ENCODE measurements at places on chromosomes 13 and 19.
A peak's percentile ranks its signal among the peaks of the same experiment; 100 is the strongest.

DNA sequence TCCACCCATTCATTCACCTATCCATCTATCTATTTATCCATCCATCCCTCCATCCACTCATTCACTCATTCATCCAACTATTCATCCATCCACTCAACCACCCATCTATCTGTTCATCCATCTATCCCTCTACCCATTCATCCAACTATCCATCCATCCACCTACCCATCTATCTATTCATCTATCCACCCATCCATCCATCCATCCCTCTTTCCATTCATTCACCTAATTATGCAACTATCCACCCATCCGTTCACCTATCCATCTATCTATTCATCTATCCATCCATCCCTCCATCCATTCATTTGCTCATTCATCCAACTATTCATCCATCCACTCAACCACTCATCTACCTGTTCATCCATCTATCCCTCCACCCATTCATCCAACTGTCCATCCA is 54.5 kb downstream of the UNC13A start:
- no peak for DNase-seq

GRCh38 chr13:83620530-83621220 is 261.6 kb downstream of the SLITRK1 start:
- no peak for DNase-seq

GRCh38 chr13:28099396-28100149 is 803 bp downstream of the FLT3 start:
- DNase-seq: no peak

GRCh38 chr13:47220453-47221140 is 323.7 kb upstream of the HTR2A start:
- no peak for DNase-seq

GRCh38 chr13:78045916-78046315 is 127.3 kb upstream of the EDNRB start:
- DNase-seq: no peak

GRCh38 chr13:64057372-64058020 is 2641.8 kb upstream of the PCDH20 start:
- DNase-seq: no peak

- no peak for DNase-seq
These were observed 15.9 kb downstream of the CFD start for GRCh38 chr19:875265-875879.

DNA sequence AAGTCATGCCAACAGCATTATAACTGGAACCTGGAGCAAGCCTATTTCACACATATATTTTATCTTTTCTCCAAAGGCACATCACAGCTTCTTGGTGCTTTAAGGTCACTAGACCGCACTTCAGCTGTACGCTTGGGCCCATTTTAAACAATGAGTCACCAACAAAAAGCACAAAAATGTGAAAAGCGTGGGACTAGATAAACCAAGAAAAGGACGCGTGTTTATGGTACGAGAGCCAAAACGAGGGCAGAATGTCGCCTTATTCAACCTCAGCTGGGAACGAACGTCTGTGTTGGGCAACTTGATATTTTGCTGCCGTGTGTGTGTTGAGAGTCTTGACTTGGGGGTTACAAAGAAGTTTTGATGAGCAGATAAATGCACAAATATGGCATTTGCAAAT is 9.2 kb upstream of the EHD2 start:
- no peak for DNase-seq

- no peak for DNase-seq
These were observed 20.6 kb upstream of the GTF3A start for GRCh38 chr13:27403727-27404385.

- DNase-seq: peak; percentile 54
These were observed 12.7 kb downstream of the NPAS1 start for GRCh38 chr19:47032171-47032811.

GRCh38 chr19:27393591-27393990 is 1819.4 kb downstream of the UQCRFS1 start:
- DNase-seq: no peak

DNA sequence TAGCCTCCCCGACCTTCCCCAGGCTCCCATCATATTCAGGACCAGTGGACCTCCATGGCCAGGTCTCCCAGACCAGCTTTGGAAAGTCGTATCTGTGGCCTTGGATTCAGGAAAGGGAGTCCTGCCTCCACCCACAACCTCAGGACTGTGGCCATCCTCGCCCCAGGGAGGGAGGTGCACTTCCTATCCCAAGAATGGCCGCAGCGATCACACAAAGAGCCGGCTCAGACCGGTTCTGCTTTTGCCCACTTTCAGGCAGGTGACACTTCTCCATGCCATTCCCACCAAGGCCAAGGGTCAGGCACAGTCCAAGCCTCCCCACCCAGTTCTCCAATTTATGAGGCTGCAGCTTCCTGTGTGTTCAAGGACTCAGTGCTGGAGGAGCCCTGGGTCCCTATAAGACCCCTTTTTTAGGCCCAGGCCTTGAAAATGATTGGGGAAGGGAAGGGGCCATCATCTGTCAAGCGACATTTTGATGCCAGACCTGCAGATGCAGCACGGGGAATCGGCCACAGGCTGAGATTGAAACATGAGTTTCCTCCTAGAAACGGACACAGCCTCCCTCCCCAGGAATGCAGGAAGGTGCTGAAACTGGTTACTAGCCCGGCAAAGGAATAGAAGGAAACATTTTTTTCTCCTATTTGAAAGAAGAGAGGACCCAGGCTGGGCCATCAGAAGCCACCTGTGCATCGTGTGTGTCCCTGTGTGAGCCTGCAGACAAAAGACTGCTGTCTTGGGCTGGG is 65.6 kb upstream of the USE1 start:
- no peak for DNase-seq

DNA sequence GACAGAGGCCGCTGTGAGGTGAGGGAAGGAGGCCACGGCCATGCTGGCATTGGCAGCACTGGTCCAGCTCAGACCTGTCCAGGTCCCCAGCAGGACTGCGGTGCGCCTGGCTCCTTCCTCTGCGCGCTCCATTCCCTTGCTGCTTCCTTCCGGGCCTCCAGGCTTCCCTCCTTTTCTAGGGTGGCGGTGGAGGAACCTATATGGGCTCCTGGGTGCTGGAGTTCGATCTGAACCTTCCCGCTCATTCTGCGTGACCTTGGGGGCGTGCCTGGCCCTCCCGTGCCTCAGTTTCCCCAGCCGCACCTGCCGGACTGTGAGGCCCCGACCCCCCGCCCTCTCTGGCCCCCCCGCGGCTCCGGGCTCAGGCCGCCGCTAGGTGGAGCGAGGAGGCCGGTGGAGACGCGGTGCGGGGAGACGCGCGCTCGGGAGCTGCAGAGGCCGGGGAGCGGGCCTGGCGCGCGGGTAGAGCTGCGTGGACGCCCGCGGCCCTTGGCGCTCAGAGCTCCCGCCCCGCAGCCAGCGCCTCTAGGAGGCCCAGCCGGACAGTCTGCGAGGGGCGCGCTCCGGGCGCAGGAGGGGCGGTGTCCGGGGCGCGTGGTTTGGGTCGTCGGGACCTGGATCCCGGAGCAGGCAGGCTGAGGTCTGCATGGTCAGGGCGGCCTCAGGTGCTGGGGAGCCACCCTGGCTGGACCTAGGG is 29.9 kb downstream of the EFNA2 start:
- peak; percentile 24 for DNase-seq

- DNase-seq: no peak
These were observed 403.5 kb downstream of the FGF9 start for GRCh38 chr13:22074403-22074802.

- no peak for DNase-seq
These were observed 30.7 kb downstream of the PDE4A start for GRCh38 chr19:10450853-10451609.

- no peak for DNase-seq
These were observed 15.1 kb upstream of the CACNG8 start for GRCh38 chr19:53947624-53948023.

GRCh38 chr13:75372517-75372916 is 109.5 kb downstream of the TBC1D4 start:
- no peak for DNase-seq

- no peak for DNase-seq
These were observed 84.5 kb upstream of the ABCC4 start for GRCh38 chr13:95385798-95386197.

- no peak for DNase-seq
These were observed 3.6 kb upstream of the TNFAIP8L1 start for GRCh38 chr19:4635754-4636116.

- no peak for DNase-seq
These were observed 6.2 kb downstream of the XAB2 start for GRCh38 chr19:7622933-7623685.

DNA sequence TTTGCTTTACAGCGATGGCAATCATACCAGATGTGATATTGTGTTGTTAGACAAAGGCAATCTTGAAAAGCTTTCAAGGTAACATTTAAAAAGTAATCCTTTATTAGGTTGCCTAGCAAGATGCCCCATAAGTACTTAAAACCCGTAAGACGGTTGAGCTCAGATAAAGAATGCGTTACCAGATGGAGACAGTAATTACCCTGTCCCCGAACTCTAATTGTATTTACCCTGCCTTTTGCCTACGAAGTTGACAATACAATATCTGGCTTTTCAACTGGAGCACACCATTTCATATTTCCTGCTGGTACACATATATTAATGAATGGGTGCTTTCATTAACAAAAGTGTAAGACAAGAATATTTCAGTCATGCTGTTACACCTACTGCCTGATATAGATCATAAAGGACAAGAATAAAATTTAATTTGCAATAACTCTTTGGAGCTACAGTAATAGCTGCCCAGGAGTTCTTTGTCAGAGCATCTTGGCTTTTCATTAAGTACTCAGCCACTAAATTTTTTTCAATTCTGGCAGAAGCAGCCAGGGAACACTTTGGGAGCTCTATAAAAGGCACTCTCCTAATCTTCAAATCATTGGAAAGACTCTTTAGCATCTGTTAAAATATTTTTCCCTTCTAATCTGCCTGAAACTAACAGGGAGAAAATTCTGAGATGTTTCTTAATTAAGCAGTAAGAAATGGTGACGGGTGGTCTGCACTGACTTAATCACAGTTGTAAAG is 63.8 kb downstream of the DCT start:
- DNase-seq: no peak

GRCh38 chr13:104408733-104409132 is 1342.5 kb upstream of the SLC10A2 start:
- DNase-seq: no peak

GRCh38 chr13:79992111-79992510 is 348.8 kb downstream of the SPRY2 start:
- DNase-seq: no peak

GRCh38 chr19:54352041-54352440 is 12.7 kb downstream of the LAIR1 start:
- no peak for DNase-seq

GRCh38 chr13:46178143-46178542 is 3.8 kb downstream of the LCP1 start:
- DNase-seq: no peak

DNA sequence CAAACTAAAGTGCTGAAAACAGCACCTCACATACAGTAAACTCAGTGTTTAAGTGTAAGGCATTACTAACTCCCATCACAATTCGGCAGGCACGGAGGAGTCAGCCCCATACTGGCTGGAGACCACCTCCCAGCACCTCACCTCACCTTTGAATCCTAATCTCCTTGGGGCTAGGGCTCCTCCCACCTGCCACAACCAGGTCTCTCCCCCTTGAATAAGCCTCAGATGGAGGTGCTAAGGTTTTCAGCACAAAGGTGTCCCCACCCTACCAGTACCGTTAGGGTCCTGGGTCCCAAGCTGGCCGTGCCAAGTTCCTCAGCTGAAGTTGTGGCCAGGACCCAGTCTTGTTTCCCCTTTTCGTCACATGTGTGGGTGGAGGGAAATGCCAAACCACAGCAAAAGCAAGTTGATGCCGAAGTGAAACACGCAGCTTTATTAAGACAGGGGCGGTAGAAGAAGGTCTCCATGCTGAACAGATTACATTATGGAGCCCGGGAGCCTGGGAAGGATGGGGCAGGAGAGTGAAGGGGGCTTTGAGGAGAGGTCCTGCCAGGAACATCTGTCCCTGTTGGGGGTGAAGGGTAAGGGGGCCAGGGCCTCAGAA is at the start of gene IGFLR1:
TSS of gene IGFLR1 (minus strand) at position 332 of the 604 bp plus-strand sequence. CDS start 1,272 bp downstream, outside the sequence.
- peak; percentile 48 for DNase-seq

DNA sequence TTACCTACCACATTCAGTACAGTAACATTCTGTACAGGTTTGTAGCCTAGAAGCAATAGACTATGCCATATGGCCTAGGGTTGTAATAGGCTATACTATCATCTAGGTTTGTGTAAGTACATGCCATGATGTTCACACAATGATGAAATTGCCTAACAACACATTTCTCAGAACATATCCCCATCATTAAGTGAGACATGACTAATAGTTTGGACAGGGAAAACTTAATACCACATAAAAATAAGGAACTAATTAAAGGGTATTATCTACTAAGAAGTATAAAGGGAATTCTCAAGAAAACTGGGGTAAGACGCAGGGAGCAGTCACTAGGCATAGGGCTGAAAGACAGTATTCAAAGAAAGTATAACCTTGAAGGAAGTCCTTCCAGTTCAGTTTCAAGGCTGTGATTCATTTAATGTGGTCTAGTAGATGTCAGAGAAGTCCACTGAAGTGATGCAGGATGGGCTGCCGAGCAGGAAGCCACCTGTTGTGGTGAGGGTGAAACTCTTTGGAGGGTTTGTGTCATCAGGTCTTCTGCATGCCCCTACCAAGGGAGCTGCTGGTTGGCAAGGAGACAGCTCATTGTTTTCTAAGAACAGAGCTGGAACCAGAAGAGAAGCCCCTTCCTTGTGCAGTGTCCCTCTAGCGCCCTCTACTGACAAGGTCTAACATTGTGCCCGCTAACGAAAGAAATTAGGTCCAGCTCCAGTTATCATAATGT is 122.9 kb downstream of the OLFM4 start:
- peak; percentile 15 for DNase-seq

DNA sequence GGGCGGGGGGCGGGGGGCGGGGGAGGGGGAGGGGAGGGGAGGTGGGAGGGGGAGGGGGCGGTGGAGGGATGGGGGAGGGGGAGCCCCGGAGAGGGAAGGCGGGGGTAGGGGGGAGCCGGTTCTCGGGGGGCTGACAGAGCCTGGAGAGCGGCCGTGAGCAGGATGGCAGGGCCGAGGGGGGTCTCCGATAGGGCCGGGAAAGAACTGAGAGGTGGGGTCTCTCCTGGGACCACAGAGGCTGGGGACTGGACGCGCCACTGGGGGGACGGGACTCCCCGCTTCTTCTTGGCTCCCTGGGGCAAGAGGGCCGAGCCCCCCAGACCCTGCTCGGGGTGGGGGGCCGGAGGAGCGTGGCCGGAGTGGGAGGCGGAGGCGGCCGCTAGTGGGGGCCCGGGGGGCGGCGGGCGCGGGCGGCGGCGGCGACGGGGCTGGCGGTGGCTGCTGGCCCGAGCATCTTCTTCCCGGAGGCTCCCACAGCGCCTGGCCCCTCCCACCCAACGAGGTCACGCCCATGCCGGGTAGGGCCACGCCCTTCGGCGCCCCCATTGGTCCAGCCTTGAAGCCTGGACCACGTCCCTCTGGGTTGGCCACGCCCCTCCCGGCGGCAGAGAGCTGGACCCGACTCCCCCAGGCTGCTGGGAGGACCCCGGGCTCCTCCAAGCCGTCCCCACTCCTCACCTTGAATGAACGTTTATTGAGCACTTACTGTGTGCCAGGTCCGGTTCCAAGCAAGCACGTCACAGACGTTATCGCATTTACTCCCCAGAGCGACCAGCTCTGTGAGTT is at the start of gene NOVA2:
TSS of gene NOVA2 (minus strand) at position 313 of the 786 bp plus-strand sequence. CDS start 514 bp downstream, outside the sequence.
- peak; percentile 40 for DNase-seq
